ENCODE measurements at places on chromosomes 7 and 10.

GRCh38 chr10:77685432-77685831 is 47.8 kb upstream of the KCNMA1 start:
- DNase-seq = no peak

- DNase-seq = no peak
Observed at GRCh38 chr10:68954904-68955303, 1.1 kb upstream of the DDX21 start.

- DNase-seq = no peak
Observed at GRCh38 chr7:88432301-88432700, 125.6 kb upstream of the STEAP4 start.

GRCh38 chr10:77629775-77630506 is 7.7 kb downstream of the KCNMA1 start:
- DNase-seq = no peak

DNA sequence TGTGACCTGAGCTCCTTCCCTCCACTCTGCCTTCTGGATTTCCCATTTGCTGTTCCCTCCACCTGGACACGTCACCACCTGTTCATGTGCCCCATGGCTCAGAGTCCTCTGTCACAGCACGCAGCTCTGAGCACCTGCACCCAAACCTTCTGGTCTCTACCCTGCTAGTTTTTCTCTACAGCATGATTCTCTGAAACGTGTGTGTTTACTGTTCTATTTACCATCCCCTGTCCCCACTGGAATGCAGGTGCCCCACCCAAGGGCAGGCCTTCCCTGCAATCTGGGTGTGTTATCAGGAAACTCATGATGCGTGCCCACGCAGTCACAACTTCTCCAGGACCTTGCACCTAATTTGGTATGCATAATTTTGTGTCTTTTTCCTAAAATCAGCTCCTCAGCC is 284.4 kb upstream of the IGFBP3 start:
- no peak for DNase-seq

DNA sequence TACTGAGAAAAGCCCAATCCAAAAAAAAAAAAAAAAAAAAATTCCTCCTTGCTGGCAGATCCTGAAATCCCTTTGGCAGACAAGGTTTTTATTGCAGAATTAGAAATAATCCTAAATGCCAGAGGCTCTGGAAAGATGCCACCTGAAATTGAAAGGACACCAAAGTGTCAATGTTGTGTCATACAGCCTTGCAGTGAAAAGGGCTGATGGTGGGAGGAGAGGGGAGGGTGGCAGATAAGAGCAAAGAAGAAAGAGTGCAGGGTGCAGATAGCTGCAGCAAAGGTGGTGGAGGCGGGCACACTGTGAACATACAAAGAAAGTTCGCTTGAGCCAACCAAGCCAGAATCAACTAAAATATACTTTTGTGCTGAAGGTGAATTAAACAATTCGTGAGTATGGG is 8.2 kb upstream of the OPTN start:
- no peak for DNase-seq

- no peak for DNase-seq
Observed at GRCh38 chr7:95011146-95011928, 103.9 kb downstream of the PPP1R9A start.

DNA sequence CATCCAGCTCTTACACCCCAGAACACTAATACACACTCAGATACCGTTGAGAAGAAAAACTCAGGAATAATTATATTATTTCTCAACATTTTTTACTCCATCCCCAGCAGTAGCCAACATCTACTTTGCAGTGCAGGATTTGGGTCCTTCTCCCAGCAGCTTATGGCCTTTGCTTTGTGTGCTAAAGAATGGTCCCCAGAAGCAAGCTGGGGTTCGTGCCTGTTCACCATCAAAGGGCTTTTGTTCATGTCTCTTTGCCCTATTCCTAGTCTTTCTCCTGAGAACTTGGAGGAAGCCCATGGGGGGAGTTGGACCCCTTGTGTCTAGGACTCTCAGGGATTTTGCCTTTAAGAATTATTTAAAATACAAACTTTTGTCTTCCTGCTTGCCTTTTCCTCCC is 100.4 kb downstream of the ZNF277 start:
- no peak for DNase-seq

DNA sequence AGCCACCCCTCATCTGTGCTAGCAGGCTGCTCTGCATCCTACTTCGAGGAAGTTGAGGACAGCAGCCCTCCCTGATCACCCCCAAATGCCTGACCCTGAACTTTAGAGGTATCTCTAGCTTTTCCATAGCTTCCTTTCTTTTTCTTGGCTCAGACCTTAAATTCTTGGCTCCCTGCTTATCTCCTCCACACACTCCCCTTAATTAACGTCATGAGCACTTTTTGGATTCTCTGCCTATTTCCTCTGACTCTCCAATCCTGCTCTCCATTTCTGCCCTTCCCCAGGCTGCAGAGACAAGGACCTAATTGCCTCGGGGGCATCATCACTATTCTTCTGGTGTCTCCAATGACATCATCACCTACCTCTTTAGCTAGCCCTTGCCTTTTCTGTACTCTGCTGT is 40.8 kb upstream of the SEC61G start:
- no peak for DNase-seq

DNA sequence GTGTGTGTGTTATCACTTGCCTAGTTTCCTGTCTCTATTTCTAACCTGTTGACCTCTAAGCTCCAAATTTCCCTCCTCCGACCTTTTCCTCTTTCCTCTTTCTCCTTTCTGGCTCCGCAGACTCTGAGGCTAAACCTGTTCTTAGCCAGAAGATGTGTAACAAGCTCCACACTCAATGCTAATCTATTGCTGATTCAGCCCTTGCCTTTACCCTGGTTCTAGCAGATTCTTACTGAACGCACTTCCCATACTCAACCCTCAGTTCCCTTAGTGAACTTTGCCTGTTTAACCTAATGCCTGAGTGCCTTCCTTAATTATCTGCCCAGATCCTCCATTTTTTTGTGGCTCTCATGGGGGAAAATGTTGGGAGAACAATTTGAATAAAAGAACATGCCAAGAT is 30.0 kb upstream of the SGMS1 start:
- no peak for DNase-seq

GRCh38 chr7:129066290-129067131 is 11.6 kb upstream of the TNPO3 start:
- DNase-seq = no peak

DNA sequence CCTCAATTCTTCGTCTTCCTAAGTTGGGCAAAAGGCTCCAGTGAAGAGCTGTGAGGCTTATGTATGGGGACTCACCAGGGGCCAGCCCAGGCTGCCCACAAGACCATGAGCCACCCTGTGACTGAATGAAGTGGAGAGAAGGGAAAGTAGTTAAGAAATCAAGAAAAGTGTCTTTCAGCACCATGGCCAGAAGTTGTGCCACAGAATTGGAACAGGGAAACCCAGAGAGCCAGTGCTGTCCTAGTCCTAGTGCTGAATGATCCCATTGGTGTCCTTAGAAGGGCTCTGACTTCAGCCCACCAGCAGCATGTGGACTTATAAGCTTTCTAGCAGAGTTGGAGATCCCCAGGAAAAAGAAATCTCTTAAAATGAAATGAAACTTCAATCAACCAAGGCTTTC is 37.0 kb upstream of the CCSER2 start:
- no peak for DNase-seq

- no peak for DNase-seq
Observed at GRCh38 chr10:14063531-14064285, 267.0 kb downstream of the FRMD4A start.

DNA sequence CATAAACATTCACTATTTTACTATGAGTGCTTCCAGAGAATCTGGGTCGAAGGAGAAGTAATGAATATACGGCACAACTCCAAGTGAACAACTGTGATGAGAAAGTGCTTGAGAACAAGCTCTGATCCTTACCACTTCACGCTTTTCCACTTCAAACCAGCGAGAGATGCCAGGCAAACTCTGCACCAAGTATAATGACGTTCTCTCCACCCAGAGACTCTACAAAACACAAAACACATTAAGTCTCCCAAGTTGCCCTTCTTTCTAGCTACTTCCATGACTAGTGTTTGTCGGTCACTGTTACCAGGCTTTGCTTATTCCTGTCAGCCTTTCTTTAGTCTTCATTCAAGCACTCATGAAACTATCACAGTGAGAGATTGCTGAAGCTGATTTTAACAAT is 193.1 kb upstream of the IMMP2L start:
- DNase-seq = no peak

DNA sequence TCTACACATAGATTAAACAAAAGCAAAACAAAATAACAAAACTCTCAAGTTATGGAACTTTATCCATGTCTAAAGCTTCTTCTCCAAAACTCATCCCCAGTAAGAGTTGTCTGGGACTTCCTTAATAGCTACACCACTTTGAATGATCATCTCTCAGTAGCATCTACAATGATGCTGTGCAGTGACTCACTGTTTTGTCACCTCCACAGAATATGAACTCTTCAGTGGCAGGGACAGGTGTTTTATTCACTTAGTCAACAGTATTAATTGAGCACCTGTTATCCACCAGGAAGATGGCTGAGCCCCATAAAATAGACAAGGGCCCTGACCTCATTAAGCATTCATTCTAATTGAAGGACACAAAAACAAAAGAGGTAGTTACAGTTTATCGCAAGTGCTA is 350.7 kb downstream of the ELMO1 start:
- no peak for DNase-seq

GRCh38 chr10:13168781-13169180 is 7.4 kb downstream of the MCM10 start:
- no peak for DNase-seq

- no peak for DNase-seq
Observed at GRCh38 chr7:3162289-3162688, 118.6 kb upstream of the CARD11 start.

DNA sequence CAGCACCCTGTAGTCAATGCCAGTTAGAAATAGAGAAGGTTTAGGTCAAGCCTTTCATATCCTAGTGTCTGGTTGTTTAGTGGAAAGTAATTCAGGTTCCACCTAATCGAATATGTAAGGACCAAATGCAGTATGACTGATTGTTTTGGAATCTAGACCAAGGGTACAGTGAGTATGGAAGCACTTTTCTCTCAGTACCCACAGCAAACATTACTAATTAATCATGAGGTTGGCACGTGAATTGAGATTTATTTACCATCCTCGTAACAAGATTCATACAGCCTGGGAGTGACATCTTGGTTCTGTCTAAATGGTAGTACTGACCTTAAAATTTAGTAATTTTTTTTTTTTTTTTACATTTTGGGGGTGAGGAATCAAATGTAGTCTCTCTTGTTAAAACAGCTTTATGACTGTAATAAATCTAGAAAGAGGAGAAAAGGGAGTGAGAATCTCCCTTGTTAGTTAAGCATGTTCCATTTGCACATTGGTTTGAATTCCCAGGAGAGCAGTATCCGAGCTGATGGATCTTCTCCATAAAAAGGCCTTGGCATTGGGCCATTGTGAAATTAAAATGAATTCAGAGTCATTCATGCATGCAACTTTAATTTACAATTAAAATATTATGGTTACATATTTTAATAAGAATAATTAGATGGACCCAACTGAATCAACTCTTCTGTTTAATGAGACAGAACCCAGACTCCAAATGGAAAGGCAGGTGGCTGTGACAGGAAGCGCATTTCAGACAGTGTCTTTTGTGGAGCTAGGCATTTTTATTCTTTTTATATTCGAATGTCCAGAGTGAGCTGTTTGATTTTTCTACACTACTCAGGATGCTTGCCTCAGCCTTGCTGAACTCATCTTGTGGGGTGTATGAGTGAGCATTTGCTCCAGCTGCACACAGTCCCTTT is 57.6 kb downstream of the SNX10 start:
- no peak for DNase-seq

GRCh38 chr7:85285527-85285926 is 98.7 kb upstream of the SEMA3D start:
- no peak for DNase-seq

GRCh38 chr7:87316097-87316700 is 29.3 kb upstream of the CROT start:
- DNase-seq = no peak

- DNase-seq = peak; percentile 54
Observed at GRCh38 chr10:103416436-103417147, 20.2 kb downstream of the PDCD11 start.

GRCh38 chr10:59888781-59889435 is 17.4 kb downstream of the CCDC6 start:
- no peak for DNase-seq

DNA sequence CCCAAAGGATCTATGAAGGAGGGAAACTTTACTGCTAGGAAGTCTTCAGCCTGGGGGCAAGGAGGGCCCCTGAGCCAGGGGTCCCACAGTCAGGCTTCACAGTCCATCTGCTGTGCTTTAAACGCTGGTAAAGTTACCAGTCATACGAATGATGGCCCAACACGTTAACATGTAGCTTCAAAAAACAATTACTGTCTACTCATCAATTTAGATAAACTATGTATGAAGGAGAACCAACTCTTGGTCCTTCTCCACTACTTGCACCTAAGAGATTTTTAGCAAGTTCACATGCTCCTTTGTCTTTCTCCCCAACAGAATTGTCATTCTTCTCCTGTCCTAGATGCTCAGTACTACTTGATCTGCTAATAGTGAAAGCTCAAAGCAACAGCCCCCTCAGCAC is 16.6 kb downstream of the JCAD start:
- DNase-seq = no peak

GRCh38 chr7:47154791-47155190 is 427.1 kb downstream of the TNS3 start:
- DNase-seq = no peak

- DNase-seq = no peak
Observed at GRCh38 chr7:156059369-156059768, 247.1 kb upstream of the SHH start.

- DNase-seq = no peak
Observed at GRCh38 chr7:40733578-40733977, 598.8 kb downstream of the SUGCT start.

GRCh38 chr10:117136391-117136975 is 1.6 kb downstream of the VAX1 start:
- DNase-seq = no peak

DNA sequence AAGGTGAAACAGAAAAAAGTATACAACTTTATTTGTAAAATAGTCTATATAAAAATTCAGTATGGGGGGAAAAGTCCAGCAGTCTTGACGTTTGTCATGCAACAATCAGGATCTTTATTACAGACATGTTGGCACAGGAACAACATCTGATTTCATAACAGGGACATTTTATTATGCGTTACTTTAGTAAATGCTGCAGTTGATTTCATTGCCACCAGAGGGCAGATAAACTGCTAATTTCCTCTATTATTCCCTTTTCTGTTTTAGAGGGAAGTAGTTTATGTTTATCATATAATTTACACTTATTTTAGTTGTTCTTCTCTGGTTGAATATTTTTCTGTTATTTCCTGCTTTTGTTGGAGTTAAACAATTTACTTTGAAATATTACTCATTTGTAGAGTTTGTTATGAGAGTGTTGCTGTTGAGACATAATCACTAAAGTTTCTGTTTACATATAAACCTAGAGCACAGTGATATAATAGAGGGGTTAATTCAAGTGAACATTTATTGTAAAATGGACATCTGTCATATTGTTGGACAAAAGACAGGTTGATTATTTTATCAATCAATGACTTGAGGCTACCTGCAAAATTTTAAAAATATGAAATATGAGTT is 3.3 kb downstream of the PLXDC2 start:
- DNase-seq = no peak

DNA sequence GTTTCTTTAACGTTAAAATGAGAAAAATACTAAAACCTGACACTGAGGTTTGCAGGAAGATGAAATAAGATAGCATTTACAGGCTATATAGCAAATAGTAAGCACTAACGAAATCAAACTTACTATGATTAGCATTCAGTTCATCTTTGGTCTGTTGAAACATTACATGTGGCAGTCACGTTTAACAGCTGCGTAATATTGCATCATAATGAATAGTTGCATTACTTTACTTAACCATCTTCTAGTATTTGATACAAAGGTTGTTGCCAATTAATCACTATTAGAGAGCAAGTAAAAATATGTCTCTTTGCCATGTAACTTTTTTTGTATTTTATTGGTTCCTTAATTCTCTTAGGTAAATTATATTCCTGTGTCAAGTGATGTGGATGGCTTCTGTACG is 131.8 kb upstream of the GHITM start:
- no peak for DNase-seq

Data from stimulated activated CD8-positive, alpha-beta memory T cell treated with anti-CD3 and anti-CD28 coated beads, Interleukin-12 subunit alpha, Interleukin-12 subunit beta, amount 100 ng/mL, for 1 hour (primary cell).